ENCODE measurements at places on chromosomes 2 and 18. TPM values are rescaled to one million over a fixed set of nuclear protein-coding genes. Genes with fewer than 3 reads are reported as not detected.

TTC21B gene
- 27.3 TPM for total RNA-seq

ACMSD gene
- total RNA-seq = not detected

DSG1 gene
- not detected for total RNA-seq

PFN4 gene
- not detected for total RNA-seq
